ENCODE measurements at places on chromosomes 11 and 22.
A peak's percentile ranks its signal among the peaks of the same experiment; 100 is the strongest.

DNA sequence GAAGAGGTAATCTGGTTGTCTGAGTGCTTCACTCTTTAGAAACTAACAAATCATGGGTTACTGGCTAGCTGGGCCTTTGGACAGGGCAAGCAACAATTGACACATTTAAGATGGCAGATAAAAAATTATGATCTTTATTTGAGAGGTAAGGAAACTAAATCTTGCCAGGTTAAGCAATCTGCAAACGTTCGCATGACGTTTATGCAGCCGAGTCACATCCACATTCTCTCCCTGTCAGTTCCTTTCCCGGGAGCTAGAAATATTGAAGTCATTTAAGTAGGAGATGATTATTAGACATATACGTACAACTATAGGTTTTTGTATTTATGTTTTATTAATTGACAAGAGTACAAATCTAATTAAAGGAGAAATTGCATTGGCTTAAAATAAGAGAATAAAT, 57.4 kb upstream of the RCN1 start:
- H3K4me1 ChIP-seq: no peaks in the 10 kb centered on the region
- H3K27me3 ChIP-seq: no peaks in the 10 kb centered on the region
- H3K4me3 ChIP-seq: no peak overlapping the region
- H3K36me3 ChIP-seq: no peaks in the 10 kb centered on the region
- H3K27ac ChIP-seq: no peak overlapping the region

DNA sequence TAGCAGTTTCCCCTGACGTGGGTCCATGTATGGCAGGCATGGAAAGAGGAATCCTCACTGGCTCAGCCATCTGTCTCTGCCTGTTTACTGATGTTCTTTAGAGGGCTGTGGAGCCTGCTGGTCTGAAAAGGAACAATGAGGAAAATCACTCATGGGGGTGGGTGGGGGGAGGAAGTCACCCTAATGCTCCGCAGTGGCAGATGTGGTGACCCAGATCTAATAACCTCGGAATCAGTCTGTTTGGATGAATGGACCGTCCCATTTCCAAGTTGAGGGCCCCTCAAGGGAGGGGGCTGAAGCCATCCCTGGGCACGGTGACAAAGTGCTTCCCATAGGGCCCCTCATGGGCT, 4.4 kb downstream of the BCR start:
- no peak for DNase-seq
- H3K4me1 ChIP-seq: peaks cover 56% of the 10 kb centered on the region
- H3K4me3 ChIP-seq: no peak overlapping the region
- no peak overlapping the region for H3K27ac ChIP-seq
- no peaks in the 10 kb centered on the region for H3K27me3 ChIP-seq

DNA sequence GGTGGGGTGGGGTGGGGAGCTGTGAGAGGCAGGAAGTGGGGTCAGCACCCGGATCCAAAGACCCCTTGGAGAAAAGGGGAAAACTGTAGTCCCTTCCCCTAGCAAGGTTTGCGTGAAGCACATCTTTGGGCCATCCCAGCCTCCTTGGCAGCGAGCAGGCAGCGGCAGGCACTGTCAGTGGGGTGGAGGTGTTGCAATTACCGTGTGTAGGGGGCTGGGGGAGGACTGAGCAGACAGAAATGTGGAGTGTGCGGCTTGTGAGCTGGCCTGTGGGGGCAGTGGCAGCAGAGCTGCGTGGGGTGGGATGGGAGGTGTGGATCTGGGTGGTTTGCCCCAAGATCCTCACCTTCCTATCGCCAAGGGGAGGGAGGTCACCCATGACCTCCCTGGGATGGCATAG, 16.4 kb downstream of the DAGLA start:
- no peak for DNase-seq
- no peak overlapping the region for H3K4me3 ChIP-seq
- H3K27ac ChIP-seq: peak overlapping the region; percentile 78
- H3K27me3 ChIP-seq: no peaks in the 10 kb centered on the region
- no peaks in the 10 kb centered on the region for H3K36me3 ChIP-seq

GRCh38 chr11:47348859-47349258, 3.6 kb downstream of the MYBPC3 start:
- no peak for DNase-seq
- no peaks in the 10 kb centered on the region for H3K27me3 ChIP-seq
- H3K4me1 ChIP-seq: peaks cover 16% of the 10 kb centered on the region
- H3K36me3 ChIP-seq: no peaks in the 10 kb centered on the region

DNA sequence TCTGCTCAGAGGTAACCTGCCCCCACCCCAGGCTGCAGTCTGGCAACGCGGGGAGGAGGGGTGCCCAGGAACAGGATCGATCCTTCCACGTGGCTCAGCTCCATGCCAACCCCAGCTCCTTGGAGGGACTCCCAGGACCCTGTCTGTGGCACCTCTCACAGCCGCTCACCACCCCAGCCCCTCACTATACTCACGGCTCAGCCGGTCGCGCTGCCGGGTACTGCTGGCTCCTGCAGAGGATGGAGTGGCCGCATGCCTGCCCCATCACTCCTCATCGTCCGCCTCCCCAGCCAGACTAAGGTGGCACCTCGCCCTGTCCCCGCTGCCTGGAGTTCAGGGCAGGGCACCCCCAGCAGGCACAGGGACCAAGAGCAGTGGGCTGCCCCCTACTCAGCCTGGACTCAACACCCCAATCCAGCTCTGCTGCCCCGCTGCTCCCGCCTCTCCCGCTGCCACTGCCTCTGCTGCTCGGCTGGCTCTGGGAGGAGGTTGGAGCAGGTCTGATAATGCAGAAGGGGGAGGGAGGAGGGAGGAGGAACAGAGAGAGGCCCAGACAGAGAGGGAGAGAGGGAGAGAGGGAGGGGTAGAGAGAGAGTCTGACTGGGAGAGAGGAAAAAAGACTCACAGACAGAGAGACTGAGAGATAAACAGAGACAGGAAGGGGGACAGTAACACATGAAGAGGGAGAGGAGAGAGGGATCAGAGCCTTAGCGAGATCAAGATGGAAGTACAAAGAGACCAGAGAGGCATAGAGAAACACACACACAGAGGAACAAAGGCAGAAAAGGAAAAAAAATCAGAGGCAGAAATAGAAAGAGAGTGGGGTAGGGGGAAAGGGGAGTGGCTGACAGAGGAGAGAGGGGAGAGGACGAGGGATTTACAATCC, at the start of gene PDE2A:
Gene PDE2A (minus strand): TSS at position 480 of the 886 bp plus-strand sequence. CDS start 215 bp downstream, at position 265.
- DNase-seq: no peak
- H3K4me3 ChIP-seq: no peak within 1 kb of the TSS
- H3K27me3 ChIP-seq: no peaks in the 10 kb centered on the region
- H3K27ac ChIP-seq: no peak within 1 kb of the TSS
- H3K4me1 ChIP-seq: no peaks in the 10 kb centered on the region
- no peaks in the 10 kb centered on the region for H3K36me3 ChIP-seq

GRCh38 chr11:44570411-44571155, 5.1 kb downstream of the CD82 start:
- peaks cover 15% of the 10 kb centered on the region for H3K4me1 ChIP-seq
- DNase-seq: no peak
- no peak overlapping the region for H3K4me3 ChIP-seq
- H3K36me3 ChIP-seq: no peaks in the 10 kb centered on the region
- no peaks in the 10 kb centered on the region for H3K27me3 ChIP-seq

- DNase-seq: no peak
- H3K27me3 ChIP-seq: no peaks in the 10 kb centered on the region
These were observed 49.9 kb upstream of the GRK3 start for GRCh38 chr22:25514436-25515180.

- no peaks in the 10 kb centered on the region for H3K4me1 ChIP-seq
- no peak overlapping the region for H3K27ac ChIP-seq
- no peak overlapping the region for H3K4me3 ChIP-seq
- no peaks in the 10 kb centered on the region for H3K36me3 ChIP-seq
- H3K27me3 ChIP-seq: no peaks in the 10 kb centered on the region
These were observed 840.2 kb upstream of the CNTN5 start for GRCh38 chr11:98180511-98180910.

GRCh38 chr11:21069909-21070308, 400.5 kb downstream of the NELL1 start:
- H3K36me3 ChIP-seq: no peaks in the 10 kb centered on the region
- no peak overlapping the region for H3K4me3 ChIP-seq
- no peaks in the 10 kb centered on the region for H3K4me1 ChIP-seq
- H3K27ac ChIP-seq: no peak overlapping the region
- no peak for DNase-seq
- no peaks in the 10 kb centered on the region for H3K27me3 ChIP-seq

DNA sequence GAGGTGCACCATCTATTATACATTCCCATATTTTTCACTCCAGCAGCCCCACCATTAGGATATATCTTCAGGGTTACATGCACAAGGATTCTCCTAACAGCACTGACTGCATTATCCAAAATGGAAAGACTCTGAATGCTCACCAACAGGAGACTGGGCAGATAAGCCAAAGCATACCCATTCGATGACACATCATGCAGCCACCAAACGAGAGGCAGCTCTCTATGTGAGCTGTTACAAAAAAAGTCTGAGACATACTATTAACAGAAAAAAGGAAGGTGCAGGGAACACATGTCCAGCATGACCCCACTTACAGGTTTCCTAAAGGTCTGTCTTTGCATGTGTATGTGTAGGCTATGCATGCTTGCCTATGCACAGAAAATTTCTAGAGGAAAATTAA, 12.4 kb upstream of the SERPIND1 start:
- no peak overlapping the region for H3K27ac ChIP-seq
- no peaks in the 10 kb centered on the region for H3K27me3 ChIP-seq
- H3K4me1 ChIP-seq: no peaks in the 10 kb centered on the region
- DNase-seq: no peak

DNA sequence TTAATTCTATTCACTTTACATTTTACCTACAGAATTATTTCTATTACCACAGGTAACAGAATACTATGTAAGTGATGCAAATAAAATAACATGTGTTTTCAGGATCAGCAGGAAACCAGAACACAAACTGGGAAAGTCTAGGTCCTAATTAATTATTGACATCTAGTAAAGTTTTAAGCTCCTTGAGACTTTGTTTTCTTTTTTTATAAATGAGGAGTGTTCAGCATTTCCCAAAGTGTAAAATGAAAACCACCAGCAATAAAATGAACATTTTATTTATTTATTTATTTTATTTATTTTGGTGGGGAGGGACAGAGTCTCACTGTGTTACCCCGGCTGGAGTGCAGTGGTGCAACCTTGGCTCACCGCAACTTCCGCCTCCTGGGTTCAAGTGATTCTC, 123.6 kb downstream of the ARHGAP42 start:
- H3K4me3 ChIP-seq: no peak overlapping the region
- no peaks in the 10 kb centered on the region for H3K27me3 ChIP-seq
- H3K27ac ChIP-seq: no peak overlapping the region
- H3K36me3 ChIP-seq: no peaks in the 10 kb centered on the region
- no peak for DNase-seq

DNA sequence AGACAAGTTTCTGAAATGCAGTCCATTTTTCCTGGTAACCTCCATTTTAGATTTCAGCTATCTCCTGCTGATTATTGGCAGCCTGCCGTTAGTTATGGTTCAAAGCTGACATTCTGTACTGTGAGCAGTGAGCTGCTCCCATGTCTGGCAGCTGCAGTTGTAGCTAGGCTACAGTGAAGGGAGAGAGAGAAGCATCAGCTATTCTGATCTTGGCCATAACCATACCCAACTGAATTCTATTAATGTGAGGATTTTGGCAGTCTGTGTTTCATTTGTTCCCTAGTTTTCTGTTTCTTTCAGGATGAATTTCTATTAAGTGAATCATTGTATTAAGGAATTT, 33.4 kb downstream of the SIK2 start:
- no peaks in the 10 kb centered on the region for H3K36me3 ChIP-seq
- peak; percentile 65 for DNase-seq
- no peaks in the 10 kb centered on the region for H3K27me3 ChIP-seq
- peaks cover 32% of the 10 kb centered on the region for H3K4me1 ChIP-seq
- peak overlapping the region; percentile 58 for H3K27ac ChIP-seq

- no peak overlapping the region for H3K4me3 ChIP-seq
- DNase-seq: no peak
- H3K4me1 ChIP-seq: peaks cover 36% of the 10 kb centered on the region
- no peak overlapping the region for H3K27ac ChIP-seq
These were observed 6.5 kb downstream of the MTMR2 start for GRCh38 chr11:95917193-95918036.

- H3K27ac ChIP-seq: no peak overlapping the region
- no peaks in the 10 kb centered on the region for H3K36me3 ChIP-seq
- no peaks in the 10 kb centered on the region for H3K4me1 ChIP-seq
- DNase-seq: peak; percentile 40
These were observed 16.5 kb downstream of the NCAM1 start for GRCh38 chr11:112977755-112978154.

DNA sequence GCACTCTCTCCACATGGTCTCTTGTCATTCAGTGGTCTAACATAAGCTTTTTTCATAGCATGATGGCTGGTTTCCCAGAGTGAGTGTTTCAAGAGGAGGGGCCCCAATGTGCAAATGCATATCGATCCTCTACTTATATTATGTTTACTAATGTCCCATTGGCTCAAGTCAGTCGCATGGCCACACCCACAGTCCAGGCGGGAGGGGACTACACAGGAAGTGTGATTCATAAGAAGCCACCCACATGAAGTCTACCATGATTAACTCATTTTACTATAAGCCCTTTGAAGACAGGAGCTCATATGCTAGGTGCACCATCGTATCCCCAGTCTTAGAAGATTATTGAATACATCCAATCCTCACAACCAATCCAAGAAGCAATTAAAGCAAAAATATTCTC, 89.5 kb upstream of the ISX start:
- no peak overlapping the region for H3K4me3 ChIP-seq
- no peak for DNase-seq
- no peaks in the 10 kb centered on the region for H3K4me1 ChIP-seq
- no peaks in the 10 kb centered on the region for H3K36me3 ChIP-seq
- H3K27ac ChIP-seq: no peak overlapping the region

DNA sequence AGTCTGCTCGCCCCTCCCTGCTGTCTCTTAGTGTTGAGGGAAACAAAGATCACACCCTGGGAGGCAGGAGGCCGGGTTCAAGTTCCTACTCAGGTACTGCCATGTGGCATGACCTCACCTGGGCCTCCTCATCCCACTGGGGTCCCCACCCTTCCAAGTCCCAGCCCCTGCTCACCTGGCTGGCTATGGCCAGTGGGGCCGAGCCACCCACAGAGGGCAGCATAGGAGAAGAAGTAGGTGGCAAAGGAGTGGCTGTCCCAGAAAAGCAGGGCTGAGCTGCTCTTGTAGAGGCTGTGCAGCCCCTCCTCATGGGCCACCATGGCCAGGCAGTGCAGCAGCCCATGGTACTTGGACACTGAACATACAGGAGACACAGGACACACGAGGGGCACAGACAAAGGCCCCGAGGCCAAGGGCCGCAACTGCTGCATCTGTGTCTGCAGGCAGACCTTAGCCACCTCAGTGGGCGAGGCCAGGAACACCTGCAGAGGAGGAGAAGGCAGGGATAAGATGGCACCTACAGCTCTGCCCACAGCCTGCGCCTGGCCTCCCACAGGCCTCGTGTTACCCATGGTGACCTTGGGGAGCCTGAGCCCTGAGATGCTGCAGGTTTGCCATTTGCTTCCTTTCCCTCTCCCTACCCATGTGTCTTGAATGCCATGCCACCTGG, 50.6 kb upstream of the MPEG1 start:
- no peak overlapping the region for H3K4me3 ChIP-seq
- no peak overlapping the region for H3K27ac ChIP-seq
- H3K27me3 ChIP-seq: no peaks in the 10 kb centered on the region
- no peaks in the 10 kb centered on the region for H3K4me1 ChIP-seq

- no peak overlapping the region for H3K4me3 ChIP-seq
- H3K27me3 ChIP-seq: no peaks in the 10 kb centered on the region
- no peak for DNase-seq
- no peaks in the 10 kb centered on the region for H3K4me1 ChIP-seq
These were observed 47.0 kb downstream of the GAB2 start for GRCh38 chr11:78370406-78371172.

Measured in adrenal gland (tissue), 19 donors.